HT1080 (cell line): ENCODE measurements at places on chromosomes 12 and 14. TPM values are rescaled to one million over a fixed set of nuclear protein-coding genes. Genes with fewer than 3 reads are reported as not detected.

TEX22 gene
- 0.20 TPM in 1 of 2 replicates, not detected in the other for total RNA-seq

ALX1 gene
- not detected in 2 replicates for total RNA-seq

- DNase-seq: no peak
These were observed 31.5 kb upstream of the ANO6 start for GRCh38 chr12:45184147-45184963.

LIN7A gene
- total RNA-seq: 1.1 and 1.8 TPM in 2 replicates
